Stimulated activated CD8-positive, alpha-beta memory T cell treated with anti-CD3 and anti-CD28 coated beads, Interleukin-4, amount 100 ng/mL, for 48 hours (primary cell): ENCODE measurements at places on chromosomes 7 and 10.

GRCh38 chr10:77357611-77358310 is 279.8 kb downstream of the KCNMA1 start:
- no peak for DNase-seq

GRCh38 chr10:125812128-125812750 is 10.8 kb downstream of the UROS start:
- DNase-seq, result no peak

- no peak for DNase-seq
Observed at GRCh38 chr10:21401196-21401595, 124.3 kb downstream of the SKIDA1 start.

DNA sequence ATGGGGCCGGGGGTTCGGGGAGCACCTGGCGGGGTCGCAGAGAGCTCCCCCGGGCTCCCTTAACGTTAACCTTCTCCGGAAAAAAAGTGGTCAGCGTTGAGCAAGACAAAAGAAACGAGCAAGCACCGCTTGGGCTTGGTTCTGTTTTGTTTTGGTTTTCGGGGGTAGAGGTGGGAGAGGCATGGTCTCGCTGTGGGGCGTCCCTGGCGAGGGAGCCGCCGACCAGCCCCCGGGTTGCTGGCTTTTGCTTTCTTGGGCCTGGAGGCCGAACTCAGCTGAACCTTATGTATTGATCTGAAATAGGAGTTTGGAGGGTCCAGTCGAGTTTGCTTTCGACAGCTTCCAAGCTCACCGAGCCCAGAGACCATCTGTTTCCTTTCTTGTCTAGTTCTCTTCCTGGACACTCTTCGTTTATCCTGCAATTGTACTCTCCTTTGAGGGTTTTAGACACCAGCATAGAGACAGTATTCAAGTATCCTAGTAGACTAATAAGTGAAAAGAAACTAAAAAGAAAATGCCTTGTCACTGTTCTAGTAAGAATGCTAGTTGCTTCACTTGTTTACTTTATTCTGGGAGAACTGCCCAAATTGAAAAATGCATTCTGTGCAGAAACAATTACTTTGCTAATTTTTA is 980 bp downstream of the FHIP2A start:
- DNase-seq, result peak; percentile 54

- DNase-seq, result no peak
Observed at GRCh38 chr7:81128011-81128410, 209.2 kb upstream of the SEMA3C start.

- no peak for DNase-seq
Observed at GRCh38 chr7:80453699-80454340, 58.0 kb downstream of the GNAT3 start.

DNA sequence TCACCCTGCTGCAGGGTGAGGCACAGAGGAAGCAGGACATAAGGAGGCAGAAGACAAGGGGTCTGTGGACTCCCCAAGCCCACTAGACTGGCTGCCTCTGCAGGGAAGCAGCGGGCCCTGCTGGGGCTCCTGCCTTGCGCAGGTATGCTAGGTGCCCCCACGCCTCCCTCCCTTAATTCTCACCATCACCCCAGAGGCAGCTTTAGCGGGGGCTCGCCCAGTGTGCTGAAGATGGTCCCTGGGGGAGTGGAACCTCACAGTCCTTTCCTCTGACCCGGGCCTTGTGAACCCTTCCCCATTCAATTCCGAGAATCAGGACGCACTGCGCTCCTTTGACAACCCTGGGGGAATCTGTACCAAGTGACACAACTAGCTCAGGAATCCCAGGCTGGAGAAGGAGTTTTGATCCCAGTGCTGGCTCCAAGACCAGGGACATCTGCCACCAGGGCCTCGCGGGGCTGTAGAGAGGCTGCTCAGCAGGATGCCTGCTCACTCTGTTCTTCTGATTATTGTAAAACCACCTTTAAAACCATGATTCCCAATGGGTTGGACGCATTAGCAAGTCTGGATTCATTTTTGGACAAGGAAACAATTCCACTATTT is 468.4 kb downstream of the TCERG1L start:
- no peak for DNase-seq

- DNase-seq, result no peak
Observed at GRCh38 chr7:133020496-133020895, 61.4 kb downstream of the CHCHD3 start.

DNA sequence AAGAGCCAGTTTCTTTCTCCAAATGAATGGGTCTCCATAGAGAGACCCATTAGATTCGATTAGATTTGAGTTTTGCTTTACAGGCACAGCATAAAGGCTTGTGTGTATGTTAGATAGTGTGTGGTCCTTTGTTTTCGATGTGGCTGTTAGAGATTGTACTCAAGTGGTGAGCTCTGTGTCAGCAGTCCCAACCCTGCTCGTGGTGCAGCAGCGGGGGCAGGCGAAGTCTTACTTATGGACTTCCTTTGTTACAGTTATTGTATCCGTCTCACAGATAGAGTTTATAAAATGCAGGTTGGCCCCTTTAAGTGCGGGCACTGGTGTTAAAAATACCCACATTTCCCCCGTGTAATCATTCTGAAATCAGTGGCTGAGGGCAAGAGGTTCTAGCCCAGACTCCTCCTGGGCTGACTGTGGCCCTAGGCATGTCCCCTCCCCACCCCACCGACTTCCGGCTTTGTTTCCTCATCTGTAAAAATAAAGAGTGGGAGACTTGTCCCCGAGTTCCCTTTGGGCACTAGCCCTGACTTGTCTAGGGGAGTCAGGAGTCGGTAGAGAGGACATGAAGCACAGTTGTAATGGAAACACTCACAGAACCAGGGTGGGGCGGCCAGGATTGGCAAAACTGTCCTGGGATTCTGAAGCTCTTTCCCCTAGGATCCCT is 28.6 kb downstream of the MTURN start:
- DNase-seq, result peak; percentile 41

DNA sequence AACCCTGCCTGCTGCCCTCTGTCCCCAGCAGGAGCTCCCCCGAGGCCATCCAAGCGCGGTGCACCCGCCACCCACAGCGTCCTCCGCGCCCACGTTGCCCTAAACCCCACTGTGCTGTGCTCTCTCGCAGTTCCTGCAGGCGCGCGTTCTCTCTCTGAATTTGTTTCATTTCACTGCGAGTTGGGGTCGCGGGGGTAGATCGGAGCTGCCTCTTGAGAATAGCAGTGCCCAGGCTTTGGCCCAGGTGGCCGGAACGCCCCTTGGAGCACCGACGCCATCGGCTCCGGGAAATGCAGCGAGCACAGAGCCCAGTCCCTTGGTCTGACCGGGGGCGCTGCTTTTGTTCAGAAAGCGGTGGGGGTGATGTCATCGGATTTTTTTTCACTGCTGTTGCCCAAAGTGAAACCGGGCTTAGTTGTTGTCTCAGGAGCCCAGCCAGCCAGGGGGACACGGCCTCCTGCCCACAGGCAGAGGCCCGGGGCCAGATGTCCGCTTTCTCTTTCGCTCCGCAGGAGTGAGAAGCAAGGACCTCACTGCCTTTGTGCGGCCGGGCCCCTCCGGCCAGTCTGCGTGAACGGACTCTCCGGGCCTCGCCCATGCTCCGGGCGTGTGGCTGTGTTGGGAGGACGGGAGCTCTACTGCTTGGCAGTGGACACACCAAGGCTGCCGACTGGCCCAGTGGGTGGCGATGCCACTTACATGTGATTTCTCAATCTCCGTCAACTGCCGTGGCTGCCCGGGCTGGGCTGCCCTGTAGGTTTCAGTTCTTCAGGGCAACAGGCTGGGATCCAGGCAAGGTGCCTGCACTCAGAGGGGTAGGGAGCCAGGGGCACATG is 43.1 kb downstream of the FOXK1 start:
- peak; percentile 76 for DNase-seq

DNA sequence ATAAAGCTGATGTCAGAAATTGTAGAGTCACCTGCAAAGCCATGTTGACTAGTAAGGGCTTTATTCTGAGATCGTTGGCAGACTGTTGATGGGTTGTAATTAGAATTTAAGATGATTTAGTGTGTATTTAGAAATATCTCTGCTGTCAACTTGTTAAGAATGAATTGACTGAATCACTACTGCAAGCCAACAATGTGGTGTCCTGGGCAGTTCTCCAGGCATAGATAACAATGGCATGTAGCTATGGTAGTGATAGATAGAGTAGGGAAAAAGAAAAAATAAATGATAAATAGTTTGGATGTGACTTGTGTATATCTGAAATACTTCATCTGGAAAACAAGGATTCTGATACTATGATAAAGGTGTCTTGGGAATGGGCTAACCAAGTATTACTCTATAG is 640.2 kb downstream of the ARL4A start:
- DNase-seq, result no peak

GRCh38 chr10:51090190-51090589 is 15.9 kb downstream of the PRKG1 start:
- DNase-seq, result no peak

DNA sequence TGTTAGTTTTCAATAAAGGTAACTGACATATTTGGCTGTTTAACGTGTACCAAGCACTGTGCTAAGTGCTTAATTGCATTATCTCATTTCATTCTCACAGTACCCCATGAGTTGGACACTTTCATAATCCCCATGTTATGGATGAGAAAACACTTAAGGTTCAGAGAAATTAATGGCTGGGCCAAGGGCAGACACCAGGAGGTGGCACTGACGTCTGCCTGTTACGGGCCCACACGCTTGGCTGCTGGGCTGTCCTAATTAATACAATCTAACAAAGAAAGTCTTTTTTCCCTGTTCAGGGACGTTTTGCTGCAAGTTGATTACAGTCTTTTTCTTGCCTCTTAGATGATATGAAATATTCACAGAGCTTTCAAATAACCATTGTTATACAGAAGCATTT is 16.1 kb downstream of the DYDC2 start:
- DNase-seq, result no peak

GRCh38 chr7:74242122-74242443 is 12.1 kb downstream of the RFC2 start:
- no peak for DNase-seq

DNA sequence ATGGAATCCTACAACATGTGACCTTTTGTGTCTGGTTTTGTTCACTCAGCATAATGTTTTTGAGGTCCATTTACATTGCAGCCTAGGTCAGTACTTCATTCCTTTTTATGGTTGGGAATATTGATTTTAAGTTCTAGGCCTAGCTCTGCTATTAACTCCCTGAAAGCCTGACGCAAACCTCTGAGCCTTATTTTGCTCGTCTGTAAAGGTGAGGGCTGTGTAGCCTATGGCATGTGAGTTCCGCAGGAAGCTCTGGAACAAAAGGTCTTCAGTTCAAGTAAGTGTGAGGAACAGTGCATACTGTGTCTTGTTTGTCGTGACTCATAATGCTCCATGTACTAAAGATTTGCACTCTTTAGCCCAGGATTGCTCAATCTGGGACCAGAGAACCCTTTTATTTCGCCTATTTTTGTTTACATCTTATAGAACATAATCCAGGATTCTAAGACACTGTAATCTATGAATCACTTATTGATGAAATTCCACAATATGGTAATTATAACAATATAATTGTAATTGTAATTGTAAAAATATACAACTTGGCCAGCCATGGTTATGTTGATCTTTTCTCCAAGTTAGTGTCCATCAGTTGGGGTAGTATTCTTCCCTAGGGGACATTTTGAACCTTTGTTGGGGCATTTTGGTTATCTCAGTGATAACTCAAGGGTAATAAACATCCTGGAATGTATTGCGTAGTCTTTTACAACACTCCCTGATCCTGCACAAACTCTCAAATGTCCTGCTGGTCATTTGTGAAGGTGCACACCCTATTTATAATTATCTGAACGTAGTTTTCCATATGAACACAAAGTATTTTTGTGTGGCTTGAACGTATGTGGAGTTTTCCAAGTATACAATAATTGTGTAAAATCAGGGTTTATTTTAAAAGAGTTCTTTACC is 184.7 kb downstream of the VTI1A start:
- DNase-seq, result no peak

- no peak for DNase-seq
Observed at GRCh38 chr7:144725070-144725469, 110.8 kb downstream of the TPK1 start.

GRCh38 chr7:140898786-140899536 is 25.8 kb downstream of the BRAF start:
- no peak for DNase-seq

DNA sequence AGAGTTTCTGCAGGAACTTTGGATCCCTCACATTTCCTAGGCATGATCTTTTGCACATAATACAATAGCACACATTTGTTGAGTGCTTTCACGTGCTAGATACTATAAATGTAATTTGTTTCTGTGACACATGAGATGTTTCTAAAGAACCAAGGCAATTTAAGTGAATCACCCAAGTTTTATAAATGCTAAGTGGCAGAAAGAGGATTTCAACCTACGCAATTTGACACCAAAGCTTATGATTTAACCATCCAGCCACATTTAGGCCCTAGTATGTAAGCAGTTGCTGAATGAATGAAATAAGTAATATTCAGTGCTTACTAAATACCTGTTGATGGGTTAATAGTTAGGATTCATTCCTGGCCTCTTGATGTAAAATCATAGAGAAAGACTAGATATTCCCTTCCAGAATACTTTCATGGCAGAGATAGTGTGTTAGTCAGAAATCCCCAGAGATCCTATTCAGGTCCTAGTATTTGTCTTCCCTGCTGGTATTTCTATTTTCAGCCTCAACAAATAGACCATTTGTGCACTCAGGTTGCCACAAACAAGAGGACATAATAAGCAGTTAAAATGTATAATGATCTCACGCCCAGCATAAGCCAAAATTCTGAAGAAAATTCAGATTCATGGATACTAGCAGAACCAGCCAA is 572.6 kb downstream of the IPMK start:
- DNase-seq, result no peak

- DNase-seq, result no peak
Observed at GRCh38 chr10:124403548-124403947, 15.2 kb downstream of the OAT start.

DNA sequence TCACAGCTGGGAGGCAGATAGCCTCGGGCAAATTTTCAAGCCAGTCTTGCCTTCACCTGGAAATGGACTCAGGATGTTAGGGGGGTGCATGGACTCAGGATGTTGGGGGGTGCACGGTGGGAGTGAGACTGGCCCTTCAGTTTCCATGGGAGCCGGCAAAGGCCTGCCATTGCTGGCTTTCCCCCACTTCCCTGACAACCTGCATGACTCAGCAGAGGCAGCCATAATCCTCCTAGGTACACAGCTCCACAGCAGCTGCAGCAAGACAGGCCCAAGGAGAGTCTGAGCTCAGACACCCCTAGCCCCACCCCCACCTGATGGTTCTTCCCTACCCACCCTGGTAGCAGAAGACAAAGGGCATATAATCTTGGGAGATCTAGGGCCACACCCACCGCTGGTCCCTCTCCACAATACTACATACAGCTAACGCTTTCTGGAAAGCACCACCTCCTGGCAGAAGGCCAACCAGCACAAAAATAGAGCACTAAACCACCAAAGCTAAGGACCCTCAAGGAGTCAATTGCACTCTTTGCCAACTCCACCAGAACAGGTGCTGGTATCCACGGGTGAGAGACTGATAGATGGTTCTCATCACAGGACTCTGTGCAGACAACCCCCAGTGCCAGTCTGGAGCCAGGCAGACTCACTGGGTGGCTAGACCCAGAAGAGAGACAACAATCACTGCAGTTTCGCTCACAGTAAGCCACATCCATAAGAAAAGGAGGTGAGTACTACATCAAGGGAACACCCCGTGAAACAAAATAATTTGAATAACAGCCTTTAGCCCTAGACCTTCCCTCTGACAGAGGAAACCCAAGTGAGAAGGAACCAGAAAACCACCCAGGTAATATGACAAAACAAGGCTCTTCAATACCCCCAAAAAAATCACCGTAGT is 18.3 kb downstream of the C7orf25 start:
- no peak for DNase-seq
